Activated gamma-delta T cell treated with Interleukin-2 at 50 U/mL for 16 hours (primary cell): ENCODE measurements at places on chromosomes 13 and 19.

DNA sequence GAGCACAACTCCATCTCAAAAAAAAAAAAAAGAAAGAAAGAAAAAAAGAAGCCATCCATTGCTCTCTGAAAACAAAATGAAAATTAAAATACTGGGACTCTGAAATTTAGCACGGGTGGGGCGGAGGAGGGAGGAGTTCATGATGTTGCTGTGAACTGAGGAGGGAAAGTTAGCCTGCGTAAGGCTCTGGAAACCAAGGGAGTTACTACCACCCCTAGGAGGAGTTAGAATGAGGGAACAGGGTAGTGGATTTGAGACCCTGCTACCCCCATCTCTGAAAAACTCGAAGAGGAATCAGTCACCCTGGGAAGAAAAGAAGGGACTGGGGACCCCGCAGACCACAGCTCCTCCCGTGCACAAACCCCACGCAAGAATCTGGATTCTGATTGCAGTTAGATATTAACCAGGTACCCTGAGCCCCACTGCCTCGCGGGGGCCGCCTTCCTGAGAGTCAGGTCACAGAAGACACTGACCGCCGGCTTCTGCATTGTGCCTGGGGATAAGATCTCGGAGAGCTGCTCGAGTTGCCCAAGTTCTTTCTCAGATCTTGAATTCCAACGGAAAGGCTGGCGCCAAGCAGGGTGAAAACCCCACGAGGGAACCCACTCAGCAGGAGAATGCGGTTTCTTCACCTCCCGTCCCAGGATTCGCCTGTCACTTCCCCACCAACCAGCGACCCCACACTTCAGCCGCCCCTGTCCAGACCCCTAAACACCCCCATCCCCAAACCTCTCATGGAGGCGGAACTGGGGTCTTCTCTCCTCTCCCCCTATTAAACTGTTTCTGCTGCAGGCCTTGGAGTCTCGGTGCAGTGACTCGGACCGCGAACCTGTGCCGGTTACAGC lies 870 bp downstream of the ZNF442 start:
- peak; percentile 3 for DNase-seq

DNA sequence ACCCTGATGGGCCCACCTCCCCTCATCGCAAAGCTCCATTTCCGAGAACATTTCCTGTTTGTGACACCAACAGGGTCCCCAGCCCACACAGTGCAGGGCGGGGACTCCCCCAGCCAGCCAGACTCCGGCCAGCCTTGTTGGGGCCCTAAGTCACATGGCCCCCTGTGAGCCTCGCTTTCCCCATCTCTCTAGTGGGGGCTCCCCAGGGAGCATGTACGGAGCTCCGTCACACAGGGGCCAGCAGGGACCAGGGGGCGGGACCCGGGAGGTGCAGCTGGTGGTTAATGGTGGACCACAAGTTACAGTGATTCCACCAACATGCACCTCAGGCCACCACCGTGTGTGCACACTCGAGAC lies 1.7 kb downstream of the TBXA2R start:
- peak; percentile 59 for DNase-seq

GRCh38 chr13:109249780-109250528 lies 536.4 kb downstream of the IRS2 start:
- DNase-seq, result no peak

DNA sequence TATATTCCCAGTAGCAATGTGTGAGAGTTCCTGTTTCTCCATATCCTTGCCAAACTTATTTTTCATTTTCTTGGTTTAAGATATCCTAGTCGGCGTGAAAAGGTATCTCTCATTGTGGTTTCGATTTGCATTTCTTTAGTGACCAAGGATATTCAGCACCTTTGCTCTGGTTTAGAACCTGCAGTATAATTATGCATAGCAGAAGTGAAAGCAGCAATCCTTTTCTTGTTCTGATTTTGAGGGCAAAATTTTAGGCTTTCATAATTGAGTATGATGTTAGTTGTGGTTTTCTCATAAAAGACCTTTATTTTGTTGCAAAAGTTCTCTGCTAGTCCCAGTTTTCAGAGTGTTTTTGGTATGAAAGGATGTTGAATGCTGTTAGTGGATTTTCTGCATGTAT lies 491.0 kb downstream of the FGF9 start:
- DNase-seq, result no peak

DNA sequence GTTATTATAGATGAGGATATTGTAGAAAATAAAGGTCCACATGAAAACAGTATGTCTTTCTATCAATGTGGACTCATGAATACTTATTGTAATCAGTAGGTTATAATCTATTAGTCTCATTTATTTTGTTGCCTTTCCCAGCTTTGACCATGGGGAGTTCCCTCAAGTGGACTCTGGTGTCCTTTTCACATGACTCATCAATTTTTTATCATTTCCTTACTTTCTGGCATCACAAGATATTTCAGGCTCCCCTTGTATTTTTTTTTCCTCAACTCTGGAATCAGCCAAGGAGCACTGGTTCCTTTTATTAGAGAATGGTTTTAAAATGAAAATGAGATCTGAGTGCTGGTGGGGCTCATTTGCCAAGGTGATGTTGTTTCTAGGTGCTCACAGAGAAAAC lies 63.4 kb upstream of the DIAPH3 start:
- DNase-seq, result no peak

- no peak for DNase-seq
These were observed 71.8 kb downstream of the SPACA7 start for GRCh38 chr13:112447761-112448603.

GRCh38 chr13:110812869-110813645 lies 99.6 kb downstream of the ING1 start:
- no peak for DNase-seq

GRCh38 chr13:39105110-39105509 lies 66.9 kb downstream of the NHLRC3 start:
- DNase-seq, result no peak
